ENCODE measurements at places on chromosomes 11 and 22. TPM values are rescaled to one million over a fixed set of nuclear protein-coding genes. Genes with fewer than 3 reads are reported as not detected.

GRCh38 chr22:45997077-45997776 is 20.3 kb upstream of the WNT7B start:
- peak; percentile 97 for DNase-seq

- peak; percentile 61 for DNase-seq
These were observed 28.7 kb downstream of the RPL3 start for GRCh38 chr22:39290724-39291161.

DNA sequence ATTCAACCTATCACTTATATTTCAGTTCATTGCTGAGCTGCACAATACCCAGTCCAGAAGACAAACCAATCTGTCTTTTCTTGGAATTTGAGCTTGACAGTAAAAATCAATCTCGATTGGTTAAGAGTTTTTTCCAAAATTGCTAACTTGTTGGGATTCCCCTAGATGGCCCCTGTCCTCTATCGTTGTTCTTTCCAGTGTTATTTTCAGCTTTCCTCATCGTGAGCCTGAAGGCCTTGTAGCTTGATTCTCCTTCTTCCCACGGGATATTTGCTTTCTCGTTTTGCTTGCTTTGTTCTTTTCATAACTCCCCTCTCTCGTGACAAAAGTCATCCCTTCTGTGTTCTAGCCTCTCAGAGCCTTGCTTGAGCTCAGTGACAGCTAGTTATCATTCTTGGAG is 3.1 kb downstream of the OR8B8 start:
- no peak for DNase-seq

The TSSK2 gene
- total RNA-seq = not detected

The LDHAL6A gene
- not detected for total RNA-seq

The SLC25A22 gene
- total RNA-seq = 17.6 TPM

Data from fibroblast of the aortic adventitia (primary cell).